Caki2 (cell line): ENCODE measurements at places on chromosomes 2 and 18. TPM values are rescaled to one million over a fixed set of nuclear protein-coding genes. Genes with fewer than 3 reads are reported as not detected.
A peak's percentile ranks its signal among the peaks of the same experiment; 100 is the strongest.

The ALK gene
- not detected in 2 replicates for total RNA-seq

DNA sequence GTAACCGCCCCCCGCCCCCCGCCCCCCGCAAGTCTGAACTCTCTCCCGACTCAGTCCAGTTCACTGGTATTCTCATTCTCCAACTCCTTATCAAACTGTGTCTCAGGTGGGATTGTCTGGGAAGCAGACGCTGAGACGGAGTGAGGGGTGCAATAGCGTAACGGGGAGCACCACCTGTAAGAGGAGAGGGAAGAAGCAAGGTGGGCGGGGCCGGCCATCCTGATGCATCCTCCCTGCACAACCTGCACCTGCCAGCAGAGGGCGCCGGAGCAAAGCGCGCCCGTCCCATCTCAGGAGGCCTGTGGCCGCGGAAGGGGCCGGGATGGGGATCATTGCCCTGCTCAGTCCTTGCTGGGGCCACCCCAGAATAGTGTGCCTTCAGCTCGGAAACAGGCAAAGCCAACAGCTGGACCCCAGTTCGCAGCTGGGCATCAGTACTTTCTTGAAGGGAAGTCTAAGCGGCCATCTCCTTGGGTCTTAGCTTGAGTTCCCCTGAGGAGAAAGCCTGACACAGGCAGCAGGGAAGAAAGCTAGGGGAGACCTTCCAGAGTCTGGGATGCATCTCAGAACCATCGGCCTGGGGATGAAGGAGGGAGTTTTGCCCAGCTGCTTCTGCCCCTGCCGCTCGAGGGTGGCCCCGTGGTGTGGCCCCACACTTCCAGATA, 208.0 kb downstream of the TFCP2L1 start:
- peak; percentile 61 for DNase-seq

DNA sequence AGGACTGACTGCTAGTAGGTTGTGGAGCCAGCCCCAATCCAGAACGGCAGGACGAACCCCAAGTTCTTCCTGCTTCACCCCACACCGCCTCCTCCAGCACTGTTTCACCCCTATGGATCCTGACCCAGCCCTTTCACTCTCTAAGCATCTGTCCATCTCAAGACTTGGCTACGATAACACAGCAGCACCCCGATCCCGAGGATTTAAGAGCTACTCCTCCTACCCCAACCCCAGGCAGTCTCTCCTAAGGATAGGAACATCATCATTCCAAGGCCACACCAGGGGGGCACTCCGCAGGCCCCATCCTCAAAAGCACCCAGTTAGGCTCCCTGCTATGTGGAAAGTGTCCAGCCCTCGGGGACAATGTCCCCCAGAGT, 645 bp downstream of the KCTD18 start:
- no peak for DNase-seq

DNA sequence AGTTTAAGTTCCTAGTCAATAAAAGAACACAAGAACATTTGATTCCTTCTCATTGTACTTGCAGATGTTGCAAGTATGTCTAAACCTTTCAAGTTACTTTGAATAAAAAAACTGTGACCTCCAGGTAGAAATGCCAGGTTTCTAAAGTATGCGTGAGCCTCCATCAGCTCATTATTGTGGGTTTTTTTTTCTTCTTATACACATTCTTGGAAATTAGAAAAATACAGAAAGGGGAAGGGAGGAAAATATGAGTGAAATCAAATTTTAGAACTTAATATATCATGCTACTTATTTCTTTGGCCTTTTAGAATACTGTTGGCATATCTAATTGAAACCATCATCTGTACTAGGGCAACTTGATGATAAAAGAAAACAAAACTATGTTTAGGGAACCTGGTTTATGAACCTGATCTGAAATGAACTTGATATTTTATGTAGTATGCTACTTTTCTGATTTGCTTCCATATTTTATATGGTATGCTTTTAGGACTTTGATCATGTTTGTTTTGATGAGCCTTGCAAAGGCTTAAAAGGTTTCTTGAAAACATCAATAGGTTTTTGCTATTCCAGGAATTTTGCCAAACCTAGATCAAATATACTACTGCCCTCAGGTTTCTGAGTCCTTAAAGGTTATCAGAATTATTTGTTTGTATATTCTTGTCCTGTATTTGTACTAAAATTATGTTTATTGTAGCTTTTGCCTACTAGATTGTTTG, 130.7 kb upstream of the MAP3K20 start:
- DNase-seq = no peak

GRCh38 chr2:77862120-77862519, 339.9 kb upstream of the LRRTM4 start:
- no peak for DNase-seq

The NEU4 gene
- total RNA-seq = 0.24 and 5.9 TPM in 2 replicates

DNA sequence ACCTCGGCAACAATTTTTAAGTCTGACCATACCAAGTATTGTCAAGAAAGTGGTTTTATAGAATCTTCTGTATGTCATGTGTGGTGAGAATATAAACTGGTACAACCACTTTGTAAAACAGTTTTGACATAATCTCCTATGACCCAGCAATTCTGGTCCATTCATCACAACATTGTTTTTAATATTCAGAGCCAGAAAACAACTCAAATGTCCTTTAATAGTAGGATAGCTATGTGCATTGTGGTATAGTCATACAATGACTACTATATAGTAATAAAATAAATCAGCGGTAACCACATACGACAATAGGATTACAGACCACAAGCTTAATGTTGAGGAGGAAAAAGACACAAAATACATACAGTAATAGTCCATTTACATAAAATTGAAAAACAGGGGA, 175.2 kb upstream of the SPATS2L start:
- no peak for DNase-seq

DNA sequence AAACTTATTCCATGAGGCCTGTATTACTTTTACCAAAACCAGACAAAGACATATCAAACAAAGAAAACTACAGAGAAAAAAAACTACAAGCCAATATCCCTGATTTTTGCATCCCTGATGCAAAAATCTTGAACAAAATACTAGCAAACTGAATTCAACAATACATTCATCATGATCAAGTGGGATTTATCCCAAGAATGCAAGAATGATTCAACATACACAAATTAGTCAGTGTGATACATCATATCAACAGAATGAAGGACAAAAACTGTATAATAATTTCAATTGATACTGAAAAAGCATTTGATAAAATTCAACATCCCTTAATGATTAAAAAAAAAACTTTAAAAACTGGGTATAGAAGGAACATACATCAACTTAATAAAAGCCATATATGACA, 106.8 kb downstream of the SLC39A10 start:
- DNase-seq = no peak

DNA sequence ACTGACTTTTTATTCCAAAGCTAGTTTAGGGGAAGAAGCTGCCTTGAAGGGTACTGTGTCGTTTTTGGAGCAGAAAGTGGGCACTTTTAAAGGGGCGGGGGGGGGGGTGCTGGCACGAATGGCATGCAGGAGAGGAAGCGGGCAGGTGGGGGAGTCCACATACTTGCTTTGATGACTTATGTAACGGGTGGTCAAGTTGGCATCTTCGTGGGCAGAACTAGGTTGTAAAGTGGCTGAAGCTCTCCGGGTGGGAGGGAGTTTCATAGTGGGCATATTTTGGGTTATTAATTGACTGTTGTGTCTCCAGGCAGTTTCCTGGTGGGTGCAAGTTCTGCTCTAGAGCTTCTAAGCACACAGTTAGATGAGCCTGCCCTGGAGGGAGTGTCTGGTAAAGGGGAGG, 19.9 kb downstream of the PCARE start:
- no peak for DNase-seq

DNA sequence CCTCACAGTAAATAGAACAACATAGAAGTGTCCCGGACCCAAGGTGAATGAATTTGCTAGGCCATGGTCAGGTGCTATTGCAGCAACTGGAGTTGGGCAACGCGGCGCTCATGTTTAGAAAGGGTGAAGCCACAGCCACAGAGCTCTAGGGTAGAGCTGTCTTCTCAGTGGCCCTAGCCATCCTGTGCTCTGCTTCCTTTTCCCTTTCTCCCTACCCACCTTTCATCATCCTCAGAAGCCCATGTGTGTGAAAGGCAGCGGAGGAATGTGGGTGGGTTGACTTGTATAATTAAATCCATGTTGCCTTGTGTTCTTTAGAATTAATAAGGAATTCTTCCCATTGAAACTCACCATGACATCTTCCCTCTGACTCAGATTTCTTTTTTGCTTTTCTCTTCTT, 336.7 kb downstream of the OSR1 start:
- no peak for DNase-seq

DNA sequence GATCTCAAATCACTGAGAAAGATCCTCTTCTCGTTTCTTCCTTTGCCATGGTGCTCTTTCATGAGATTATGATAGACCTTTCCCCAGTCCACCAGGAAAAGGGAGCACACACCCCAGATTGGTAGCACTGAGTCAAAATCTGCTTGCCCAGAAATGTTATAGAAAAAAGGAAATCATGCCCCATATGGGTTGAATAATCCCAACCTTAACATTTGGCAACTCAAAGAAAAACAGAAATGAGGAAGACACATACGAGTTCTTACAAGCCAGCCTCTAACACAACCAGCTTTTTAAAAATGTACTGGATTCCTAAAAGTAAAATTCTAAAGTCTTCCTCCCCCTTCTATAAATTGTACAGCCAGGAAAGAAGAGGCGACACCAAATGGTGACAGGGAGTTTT, 103.0 kb downstream of the ANKRD44 start:
- DNase-seq = no peak

- no peak for DNase-seq
Observed at GRCh38 chr2:44079686-44080085, 83.9 kb upstream of the LRPPRC start.

DNA sequence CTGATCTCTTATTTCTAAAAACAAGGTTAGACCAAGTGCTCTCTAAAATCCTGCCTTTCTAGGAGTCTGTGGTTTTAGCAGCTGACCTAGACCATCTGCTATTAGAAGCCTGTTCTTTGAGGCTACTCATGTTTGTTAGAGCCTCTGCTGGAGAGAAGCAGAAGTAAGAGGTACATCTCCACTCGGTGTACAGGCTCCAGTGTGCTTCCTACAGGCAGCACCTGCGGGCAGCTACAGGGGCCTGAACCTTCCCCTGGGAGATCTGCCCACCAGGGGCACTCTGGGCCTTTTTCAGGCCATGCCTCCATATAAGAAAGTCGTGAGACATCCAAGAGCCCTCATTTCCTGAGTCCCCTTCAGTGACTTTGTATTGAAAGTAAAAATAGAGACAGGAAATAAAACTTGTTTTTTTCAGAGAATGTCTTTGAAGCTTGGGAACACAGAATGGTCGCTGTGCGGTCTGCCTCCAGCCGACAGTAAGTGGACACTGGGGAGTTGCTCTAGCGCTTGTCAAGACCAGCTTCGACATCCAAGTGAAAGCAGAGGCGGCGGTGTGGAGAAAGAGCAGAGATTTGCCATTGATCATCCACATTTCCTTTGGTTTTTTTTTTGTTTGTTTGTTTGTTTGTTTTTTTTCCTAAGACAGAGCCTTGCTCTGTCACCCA, 31.7 kb downstream of the ONECUT2 start:
- no peak for DNase-seq

DNA sequence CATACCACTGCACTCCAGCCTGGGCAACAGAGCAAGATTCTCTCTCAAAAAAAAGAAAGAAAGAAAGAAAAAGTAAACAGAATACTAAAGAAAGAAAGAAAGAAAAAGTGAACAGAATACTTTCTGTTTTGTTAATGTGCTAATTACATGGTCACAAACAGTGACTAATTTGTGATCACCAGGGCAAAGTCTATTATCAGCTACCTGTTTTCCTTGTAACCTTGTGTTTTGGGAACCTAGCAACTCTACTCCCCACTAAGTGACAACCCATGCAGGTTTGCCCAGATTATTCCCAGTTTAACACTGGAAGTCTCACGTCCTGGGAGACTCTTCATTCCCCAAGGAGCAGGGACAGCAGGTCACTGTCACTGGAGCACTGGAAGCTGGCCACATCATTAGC, 16.7 kb upstream of the UGT1A9 start:
- DNase-seq = no peak

DNA sequence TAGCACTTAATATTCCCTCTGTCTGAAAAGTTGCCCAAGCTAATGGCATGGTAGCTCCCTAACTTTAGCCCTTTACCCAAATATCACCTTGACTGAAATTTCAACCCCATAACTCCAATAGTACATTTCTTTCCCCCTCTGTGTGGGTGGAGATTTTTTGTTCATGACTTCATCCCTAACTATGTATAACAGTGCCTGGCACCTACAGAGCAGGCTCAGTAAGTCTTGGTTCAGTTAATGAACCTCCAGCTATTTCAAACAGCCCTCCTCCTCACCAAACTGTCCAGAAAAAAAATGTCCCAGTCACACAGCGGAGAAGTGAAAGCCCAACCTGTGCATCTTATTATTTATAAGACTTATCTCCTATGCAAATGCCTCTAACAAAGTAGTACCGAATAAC, 18.6 kb downstream of the BUB1 start:
- no peak for DNase-seq

The TMEM178A gene
- total RNA-seq = 0.24 TPM in 1 of 2 replicates, not detected in the other

DNA sequence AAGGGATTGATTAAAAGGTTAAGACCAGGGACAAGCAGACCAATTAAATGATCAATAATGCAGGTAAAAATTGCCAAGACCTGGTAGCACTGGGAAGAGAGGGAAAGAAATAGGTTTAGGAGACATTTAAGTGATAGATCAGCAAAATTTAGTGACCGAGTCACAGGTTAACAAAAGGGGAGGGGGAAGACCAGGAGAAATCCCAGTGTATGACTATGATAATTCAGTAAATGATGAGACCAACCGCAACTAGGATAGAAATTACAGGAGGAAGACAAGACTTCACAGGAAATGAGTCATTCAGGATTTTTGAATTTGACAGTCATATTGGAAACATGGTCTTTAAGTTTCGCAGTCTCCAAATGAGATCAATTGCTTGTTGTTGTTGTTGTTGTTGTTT, 62.9 kb downstream of the COBLL1 start:
- DNase-seq = no peak

GRCh38 chr2:68256093-68256450, 3.7 kb upstream of the PPP3R1 start:
- no peak for DNase-seq
